ENCODE measurements at places on chromosomes 11 and 22.

- no peak for DNase-seq
These were observed 16.1 kb upstream of the TMPRSS5 start for GRCh38 chr11:113722221-113722620.

DNA sequence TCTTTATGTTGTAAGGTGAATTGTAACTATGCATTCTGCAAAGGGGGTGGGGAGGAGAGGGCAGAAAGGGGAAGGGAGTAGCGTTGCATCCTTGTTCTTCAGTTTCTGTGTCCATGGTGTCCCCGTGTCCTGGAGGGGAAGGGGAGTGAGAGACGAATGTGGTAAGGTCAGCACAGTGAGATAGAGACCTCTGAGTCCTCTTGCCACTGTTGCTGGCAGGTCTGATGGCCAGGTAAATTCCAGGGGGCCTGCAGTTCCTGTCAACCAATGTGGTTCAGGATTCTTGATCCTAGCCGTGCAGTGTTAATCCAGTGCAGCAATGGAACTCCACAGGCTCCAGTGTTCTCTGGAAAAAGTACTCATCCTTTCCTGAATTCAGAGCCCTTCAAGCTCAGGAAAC, 14.6 kb upstream of the ADSL start:
- no peak for DNase-seq

DNA sequence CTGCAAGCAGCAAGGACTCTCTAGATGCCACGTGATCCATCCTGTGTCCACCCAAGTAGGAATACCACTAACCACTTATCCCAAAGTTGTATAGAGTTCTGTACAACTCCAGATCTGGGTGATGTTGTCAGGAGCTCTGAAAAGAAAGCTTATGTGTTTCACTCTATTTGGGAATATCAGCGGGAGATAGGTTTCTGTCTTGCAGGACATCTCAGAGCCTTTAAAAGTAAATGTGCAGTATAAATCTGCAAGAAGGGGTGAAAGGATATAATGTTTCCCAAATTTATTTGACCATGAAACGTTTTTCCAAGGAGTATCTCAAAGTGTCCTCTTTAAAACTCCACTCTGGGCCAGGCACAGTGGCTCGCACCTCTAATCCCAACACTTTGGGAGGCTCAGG, 13.9 kb downstream of the IRAG1 start:
- no peak for DNase-seq

DNA sequence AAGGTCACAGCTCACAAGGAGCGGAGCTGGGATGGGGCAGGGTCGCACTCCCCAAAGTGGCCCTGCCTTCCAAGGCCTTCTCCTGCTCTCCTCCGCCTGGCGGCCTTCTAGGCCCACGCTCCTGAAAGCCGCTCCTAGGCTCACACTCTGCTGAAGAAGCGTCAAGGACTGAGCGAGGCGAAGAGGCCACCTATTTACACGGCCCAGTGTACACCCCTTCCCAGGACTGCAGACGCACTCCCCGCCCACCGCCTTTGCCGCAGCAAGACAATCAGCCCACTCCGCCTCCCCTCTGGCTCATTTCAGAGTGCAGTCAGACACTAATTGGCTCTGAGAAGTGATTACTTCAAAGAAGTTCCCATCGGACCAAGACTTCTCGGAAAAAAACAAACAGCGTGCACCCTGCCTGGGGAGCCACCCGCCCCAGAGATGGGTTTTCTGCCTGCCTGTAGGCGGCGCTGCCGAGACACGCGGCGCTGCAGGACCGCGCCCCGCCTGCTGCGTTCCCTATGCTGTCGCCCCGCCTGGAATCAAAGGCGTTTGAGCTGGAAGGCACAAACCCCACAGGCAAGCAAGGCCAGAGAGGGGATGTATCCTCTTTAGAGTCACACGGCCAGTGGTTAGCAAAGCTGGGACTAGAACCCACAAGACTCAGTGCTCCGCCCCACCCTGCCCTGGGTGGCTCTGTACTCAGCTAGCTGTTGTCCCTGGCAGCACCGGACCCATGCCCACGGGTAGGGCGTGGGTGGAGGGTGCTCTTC, 414.8 kb downstream of the BUD13 start:
- no peak for DNase-seq

- DNase-seq, result no peak
These were observed 5.5 kb upstream of the PANX3 start for GRCh38 chr11:124605719-124606118.

DNA sequence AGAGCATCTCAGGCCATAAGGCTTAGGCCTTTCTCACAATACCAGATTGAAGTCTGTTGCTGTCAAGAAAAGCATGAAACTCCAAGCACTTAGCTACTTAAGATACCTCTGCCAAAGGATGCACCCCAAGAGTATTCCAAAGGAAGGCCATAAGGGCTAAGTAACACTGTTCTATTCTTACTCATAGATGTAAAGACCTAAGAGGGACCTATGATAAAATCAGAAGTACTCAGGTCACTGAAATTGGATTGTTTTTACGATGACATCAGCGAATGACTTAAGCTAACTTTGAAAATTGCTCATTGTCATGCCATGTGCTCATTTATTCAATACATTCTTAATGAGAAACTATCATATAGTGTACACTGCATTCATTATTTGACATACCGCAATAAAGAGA, 172.8 kb downstream of the KCNA4 start:
- no peak for DNase-seq

DNA sequence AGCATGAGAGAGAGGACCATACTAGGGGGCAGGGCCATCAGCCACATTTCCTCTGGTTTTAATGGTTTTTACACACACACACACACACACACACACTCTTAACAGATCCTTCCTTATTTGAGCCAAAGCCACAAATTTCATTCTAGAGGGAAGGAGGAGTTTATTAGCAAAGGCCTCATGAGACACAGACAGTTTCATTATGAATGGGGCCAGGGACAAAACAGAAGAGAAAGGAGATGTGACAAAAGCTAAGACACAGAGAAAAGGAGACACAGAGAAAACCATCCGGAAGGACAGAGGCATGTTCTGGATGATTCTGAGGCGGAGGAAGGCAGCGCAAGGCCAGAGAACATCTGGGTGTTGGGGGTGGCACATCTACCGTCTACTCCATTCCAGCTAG, 32.2 kb upstream of the ARFGAP3 start:
- no peak for DNase-seq

DNA sequence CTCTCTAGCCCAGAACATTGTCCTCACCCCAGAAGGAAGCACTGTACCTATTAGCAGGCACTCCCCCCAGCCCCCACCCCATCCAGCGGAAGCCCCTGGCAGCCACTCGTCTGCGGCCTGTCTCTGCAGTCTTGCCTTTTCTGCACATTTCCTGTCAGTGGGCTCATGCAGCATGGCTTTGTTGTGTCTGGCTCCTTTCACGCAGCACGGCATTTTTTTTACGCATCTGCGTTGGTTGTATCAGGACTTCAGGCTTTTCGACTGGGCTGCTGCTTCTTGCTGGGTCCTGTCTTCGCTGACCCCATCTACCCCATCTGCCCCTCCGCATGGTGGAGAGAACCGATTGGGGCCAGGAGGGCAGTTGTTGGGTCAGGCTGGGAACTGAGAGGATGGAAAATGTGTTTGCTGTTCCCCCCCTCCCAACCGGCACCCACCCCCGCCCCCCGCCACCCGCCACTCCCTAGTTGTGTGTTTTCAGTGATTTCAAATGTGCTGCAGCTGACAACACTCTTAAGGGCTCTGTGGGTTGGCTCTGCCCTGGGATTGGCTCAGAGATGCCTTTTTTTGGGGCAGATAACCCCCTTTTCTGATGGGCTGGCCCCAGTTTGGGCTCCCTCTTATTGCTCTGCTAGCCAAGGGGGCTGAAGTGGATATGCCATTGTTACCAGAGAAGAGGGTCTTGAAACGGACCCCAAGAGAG, 110.0 kb downstream of the KIAA1671 start:
- peak; percentile 44 for DNase-seq

DNA sequence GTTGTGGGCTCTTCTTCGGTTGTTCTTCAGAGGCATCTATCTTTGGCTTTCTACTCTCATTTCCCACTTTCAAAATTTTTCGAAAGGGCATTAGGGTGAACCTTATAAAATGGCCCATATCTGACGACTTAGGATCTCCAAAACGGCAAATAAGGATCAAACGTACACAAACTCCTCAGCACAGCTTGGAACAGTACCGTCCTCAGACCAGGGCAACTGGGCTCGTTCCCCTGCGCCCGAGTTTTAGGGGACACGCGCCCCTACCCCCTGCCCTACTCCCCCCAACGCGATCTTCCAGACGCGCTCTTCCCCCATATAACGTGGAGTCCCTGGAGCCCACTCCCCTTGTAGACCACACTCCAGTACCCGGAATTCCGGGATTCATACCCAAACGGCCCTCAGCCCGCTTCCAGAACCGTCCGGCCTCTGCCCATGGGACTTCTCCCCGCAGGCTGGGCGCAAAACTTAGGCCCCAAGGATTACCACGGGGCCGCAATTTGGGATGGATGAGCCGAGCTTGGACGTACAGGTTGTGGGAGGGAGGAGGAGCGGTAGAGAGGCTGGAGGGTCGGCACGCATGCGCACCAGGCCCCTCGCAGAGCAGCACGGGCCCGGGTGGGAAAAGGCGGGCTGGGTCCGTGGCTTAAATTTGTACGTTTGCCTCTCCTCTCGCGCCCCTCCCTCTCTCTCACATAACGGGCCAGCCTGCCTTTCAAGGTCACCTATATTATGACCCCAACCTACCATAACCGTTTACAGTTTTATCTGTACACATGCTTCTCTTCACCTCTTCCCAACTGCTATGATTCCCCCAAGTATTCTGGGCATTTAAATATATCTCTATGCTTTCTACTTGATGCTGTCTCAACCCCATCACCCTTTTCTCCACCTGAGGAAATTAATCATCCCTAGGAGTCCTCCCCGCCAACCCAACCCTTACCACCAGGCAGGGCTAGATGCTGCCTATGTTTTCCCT, 3.4 kb downstream of the CCDC89 start:
- peak; percentile 36 for DNase-seq

DNA sequence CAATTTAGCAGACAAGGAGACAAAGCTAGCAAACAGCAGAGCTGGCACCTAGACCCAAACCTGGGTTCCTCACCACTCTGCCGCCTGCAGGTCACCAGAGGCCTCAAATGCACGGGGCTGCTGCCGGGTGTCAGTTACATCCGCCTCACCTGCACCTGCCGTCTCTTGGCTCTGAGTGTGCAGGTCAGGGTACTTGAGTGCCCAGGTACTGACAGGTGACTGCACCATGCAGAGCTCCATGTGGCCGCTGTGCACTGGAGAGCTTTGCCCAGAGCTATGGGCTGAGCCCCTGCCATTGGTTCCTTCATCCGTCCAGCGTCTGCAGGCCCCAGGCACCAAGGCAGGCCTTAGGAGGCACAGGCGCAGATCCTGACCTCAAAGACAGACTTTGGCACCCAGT, 35.0 kb downstream of the PDGFB start:
- DNase-seq, result no peak

DNA sequence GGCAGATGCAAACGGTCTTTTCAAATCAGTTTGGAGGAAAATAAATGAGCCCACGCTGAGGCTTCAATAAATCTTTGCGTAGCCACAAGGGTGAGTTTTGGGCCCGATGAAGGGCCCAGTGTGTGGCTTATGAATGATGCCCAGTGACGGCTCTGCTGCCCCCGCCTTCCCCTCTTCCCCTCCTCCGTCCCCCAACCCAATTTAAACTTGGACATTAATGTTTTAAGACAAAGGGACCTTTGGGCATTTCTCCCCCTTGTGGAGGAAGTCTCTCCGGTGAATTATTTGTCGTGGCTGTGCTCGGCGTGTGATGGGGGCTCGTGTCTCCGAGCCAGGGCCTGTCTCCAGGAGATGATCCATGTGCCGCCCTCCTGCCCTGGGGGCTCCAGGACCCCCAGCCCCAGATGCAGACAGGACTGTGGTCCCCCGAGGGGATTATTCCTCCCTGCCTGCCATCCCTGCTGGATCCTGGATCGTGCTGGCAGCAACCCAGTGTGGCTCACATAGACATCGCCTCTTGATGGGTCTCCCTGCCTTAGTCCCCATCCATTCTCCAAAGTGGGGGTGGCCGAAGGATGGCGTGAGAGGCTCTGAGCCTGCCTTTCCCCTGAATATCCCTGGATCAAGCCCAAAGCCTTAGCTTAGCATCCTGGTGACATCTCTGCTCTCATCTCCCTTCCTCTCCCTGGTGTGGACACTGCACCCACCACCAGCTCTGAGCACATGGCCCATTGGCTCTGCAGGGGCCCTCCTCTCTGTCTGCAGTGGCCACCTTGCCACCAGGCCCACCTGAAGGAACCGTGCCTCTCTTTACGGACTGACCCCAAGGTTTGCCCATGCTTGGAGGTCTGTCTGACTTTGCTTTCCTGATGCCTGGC, 56.4 kb downstream of the SMIM38 start:
- no peak for DNase-seq

GRCh38 chr11:75420224-75421034, 12.6 kb downstream of the KLHL35 start:
- DNase-seq, result no peak

GRCh38 chr11:94543695-94544645, at the start of gene FUT4:
Gene FUT4 (plus strand): TSS chr11:94543921. CDS start chr11:94544134, 213 bp downstream.
- DNase-seq, result peak; percentile 35

DNA sequence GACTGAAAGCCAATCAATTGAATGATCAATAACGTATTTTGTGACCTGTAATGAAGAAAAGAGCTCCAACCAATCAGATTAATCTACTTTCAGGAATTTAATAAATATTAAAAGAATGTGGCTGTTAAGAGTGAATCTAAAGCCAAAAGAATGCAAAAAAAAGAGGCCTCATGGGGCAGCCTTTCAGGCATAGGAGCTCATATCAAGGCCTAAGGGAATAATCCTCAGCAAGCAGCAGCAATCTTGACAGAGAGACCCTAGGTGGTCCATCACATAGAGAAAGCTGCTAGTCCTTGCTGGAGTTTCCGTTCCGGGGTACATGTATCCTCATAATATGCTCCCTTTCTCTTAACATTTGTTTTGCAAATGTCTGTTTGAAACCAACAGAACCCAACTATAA, 313.1 kb upstream of the PITPNB start:
- DNase-seq, result no peak

DNA sequence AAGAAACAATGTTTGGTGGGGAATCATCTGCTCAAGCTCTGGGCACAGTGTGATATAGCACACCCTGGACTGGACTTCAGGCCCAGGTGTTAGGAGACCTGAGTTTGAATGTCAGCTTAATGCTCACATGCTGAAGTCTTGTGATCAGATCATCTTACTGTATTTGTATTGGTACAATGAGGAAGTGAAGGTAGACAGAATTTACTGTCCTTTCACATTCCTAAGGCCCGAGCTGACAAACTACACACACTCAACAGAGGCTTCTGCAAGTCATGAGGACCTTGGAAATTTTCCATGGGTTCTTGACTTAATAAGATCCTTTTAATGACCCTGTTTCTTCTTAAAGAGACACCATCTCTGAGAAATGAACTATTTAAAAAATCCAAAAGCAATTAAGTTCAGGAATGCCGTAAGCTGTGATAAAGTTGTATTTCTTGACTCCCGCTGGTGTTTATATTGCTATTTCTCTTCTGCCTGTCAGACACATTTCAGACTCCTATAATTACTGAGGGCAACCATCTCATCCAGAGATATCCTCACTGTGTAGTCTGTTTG, 802.0 kb downstream of the DLG2 start:
- DNase-seq, result no peak

- DNase-seq, result no peak
These were observed 29.1 kb downstream of the INSC start for GRCh38 chr11:15143855-15144254.

- no peak for DNase-seq
These were observed 10.4 kb downstream of the PDHX start for GRCh38 chr11:34926831-34927132.

GRCh38 chr11:91219535-91219934, 996.7 kb upstream of the CHORDC1 start:
- DNase-seq, result no peak

All from stimulated activated CD8-positive, alpha-beta memory T cell treated with anti-CD3 and anti-CD28 coated beads, Interleukin-4, amount 100 ng/mL, for 1 hour (primary cell).